Bladder microvascular endothelial cell (primary cell): ENCODE measurements at places on chromosomes 3 and 15. TPM values are rescaled to one million over a fixed set of nuclear protein-coding genes. Genes with fewer than 3 reads are reported as not detected.

Gene PPP4R2
- total RNA-seq: 45.0 and 87.8 TPM in 2 replicates

Gene HESX1
- total RNA-seq: 0.16 TPM in 1 of 2 replicates, not detected in the other

Gene MEIS2
- total RNA-seq: 9.7 and 23.3 TPM in 2 replicates

Gene CLDN18
- total RNA-seq: not detected in 2 replicates

Gene TMCO5A
- total RNA-seq: not detected in 2 replicates

Gene FOXB1
- not detected in 2 replicates for total RNA-seq

Gene KLHDC8B
- 43.3 and 55.2 TPM in 2 replicates for total RNA-seq

Gene ACKR2
- 0.16 and 6.9 TPM in 2 replicates for total RNA-seq

Gene ECT2
- 27.1 and 27.7 TPM in 2 replicates for total RNA-seq
